ENCODE measurements at places on chromosomes 6 and 20.

DNA sequence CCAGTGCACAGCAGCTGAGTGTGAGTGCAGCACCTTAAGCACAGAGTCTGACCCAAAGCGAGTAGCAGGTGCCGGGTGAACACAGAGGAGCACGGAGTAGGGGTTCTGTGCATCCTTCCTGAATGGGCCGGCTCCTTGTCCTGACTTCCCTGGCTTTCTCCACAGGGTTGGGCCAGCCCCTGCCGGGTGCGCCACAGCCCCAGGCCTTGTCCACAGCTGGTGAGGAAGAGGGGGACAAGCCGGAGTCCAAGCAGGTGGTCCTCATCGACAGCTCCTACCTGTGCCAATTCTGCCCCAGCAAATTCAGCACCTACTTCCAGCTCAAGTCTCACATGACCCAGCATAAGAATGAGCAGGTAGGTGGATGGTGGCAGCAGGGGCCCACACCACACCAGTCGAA is 34.9 kb downstream of the ZNF341 start:
- no peak for DNase-seq

GRCh38 chr6:138891255-138891986 is 95.5 kb downstream of the ECT2L start:
- no peak for DNase-seq

DNA sequence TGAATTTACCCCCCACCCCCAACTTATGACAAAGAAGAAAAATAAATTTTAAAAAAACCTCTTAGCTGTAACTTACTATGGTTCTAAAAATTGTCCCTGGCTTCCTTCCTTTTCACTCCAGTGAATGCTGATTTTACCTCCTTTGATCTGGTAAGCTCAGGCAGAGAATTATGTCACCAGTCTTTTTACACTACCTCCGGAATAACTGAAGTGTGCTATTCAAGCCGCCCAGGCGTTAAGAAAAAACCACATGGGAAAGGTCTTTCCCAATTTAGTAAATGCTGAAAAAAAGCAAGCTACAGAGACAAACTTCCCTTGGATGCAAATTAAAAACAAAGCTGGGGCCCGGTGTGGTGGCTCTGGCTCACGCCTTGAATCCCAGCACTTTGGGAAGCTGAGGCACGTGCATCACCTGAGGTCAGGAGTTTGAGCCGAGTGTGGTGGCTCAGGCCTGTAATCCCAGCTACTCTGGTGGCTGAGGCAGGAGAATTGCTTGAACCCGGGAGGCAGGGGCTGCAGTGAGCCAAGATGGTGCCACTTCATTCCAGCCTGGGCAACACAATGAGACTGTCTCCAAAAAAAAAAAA is 12.4 kb downstream of the SNX5 start:
- no peak for DNase-seq

GRCh38 chr6:155120034-155120433 is 124.9 kb downstream of the TIAM2 start:
- peak; percentile 79 for DNase-seq

- DNase-seq = no peak
Observed at GRCh38 chr6:131861381-131861780, 53.6 kb downstream of the ENPP1 start.

DNA sequence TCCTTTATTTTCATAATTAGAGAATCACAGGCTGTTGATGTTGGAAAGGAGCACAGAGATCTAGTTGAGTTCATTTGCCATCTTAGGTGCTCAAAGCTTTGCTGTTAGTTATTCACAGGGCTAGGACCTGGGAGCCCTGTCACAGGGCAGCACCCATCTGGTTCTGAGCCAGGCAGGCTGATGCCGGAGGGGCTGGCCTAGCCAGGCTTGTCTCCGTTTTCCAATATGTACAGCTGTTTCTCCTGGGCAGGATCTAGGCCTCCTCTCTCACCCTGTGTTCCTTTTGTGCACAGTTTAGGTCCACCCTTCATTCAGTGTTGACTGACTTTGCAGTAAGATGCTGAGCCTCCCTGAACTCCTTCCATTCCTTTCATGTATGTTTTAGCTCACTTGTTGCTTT is 33.4 kb downstream of the LRRC1 start:
- DNase-seq = no peak

DNA sequence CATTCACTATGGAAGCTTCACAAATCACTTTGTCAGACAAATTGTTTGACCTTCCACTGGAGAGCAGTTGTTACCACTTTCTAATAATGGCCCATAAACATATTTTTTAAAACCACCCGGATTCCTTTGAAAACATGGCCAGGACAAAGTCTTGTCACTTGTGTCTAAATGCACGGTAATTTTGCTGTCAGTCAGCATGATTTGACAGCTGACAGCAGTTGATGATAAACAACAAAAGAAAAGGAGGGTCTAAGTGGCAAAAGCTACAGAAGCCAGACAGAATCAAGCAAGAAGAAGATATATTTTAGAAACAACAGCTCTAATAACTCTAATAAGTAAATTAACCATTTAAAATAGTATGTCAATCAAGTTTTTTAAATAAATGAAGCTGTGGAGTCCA is 27.7 kb upstream of the CARMIL1 start:
- DNase-seq = no peak

- no peak for DNase-seq
Observed at GRCh38 chr6:165615636-165616035, 47.4 kb downstream of the PDE10A start.

GRCh38 chr20:24772667-24773066 is 176.4 kb upstream of the CST7 start:
- no peak for DNase-seq

Measured in neural progenitor cell (in vitro differentiated cells).